ENCODE measurements at places on chromosomes 2 and 18. TPM values are rescaled to one million over a fixed set of nuclear protein-coding genes. Genes with fewer than 3 reads are reported as not detected.

DNA sequence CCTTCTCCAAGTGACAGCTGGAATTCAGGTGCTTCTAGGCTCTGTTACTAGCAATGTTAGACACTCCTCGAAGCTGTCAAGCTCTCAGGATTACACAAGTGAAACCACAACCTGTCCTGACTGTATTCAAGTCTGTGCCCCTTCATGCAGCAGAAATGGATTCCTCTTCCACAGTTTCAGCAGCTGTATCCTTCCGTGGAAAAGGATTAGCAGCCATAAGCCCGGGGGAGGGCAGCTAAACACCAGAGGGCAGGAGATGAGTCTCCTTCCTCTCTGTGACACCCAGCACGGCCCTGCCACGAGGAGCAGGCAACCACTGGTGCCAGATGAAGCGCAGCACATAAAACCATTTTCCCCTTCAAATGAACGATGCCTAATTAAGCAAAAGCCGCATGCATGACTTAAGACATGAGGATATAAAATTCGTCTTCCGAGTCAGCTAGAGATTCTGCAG lies 1.2 kb downstream of the ST3GAL5 start:
- no peak for DNase-seq

DNA sequence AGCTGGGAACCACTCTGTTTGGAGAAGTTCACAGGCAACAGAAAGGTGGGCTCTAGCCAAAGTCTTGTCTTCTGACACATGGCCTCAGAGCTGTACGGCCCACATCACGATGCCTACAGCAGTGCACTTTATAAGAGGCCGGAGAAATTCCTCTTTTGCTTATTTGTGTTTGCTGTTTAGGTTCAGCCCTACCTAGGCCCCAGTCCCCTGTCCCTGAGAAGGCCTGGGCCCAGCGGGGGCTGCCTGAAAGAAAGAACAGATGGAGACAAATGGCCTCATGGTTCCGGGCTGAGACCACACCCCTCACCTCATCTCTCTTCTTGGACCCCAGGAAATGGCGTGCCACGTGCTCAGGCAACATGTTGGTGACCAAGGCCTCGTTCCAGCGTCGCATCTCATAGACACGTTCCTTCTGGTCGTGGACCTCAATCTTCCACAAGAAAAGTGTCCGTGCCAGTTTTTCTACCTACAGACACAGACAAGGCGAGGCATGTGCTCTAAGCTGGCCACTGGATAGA lies 30.9 kb downstream of the CENPO start:
- DNase-seq, result peak; percentile 7

DNA sequence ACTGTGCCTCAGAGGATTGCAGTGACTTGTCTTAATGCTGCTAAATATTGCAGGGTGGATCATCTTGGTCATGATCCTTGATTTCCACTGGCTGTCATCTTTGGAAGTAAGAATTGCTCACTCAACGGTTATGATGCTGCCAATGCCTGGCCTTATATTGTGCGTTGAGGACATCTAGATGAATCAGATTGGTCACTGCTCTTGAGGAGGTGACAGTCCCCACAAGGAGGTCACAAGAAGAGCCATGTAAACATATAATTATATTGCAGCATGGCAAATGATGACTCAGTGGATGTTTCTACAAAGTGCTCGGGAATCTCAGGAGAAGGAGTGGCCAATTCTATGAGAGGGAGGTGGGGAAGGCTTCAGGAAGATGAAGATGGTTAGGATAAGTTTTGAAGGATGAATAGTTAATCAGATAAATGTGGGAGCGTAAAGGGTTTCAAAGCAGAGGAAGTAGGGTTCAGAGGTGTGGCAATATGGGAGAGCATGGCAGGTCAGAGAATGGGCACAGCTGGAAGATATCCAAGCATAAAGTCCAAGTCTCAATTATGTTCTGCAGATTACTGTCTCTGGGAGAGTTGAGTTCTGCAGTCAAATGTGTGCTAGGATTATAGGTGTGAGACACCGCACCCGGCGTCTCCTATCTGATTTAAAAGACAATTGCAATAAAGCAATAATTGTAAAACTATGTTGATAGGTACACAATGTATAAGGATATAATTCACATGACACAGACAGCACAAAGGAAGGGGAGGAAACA lies 21.3 kb upstream of the TMEM131 start:
- no peak for DNase-seq

- DNase-seq, result no peak
Observed at GRCh38 chr18:13495961-13496360, 230.4 kb downstream of the FAM210A start.

- no peak for DNase-seq
Observed at GRCh38 chr2:190882856-190883582, 2.4 kb downstream of the GLS start.

GRCh38 chr2:192011196-192011595 lies 164.3 kb upstream of the CAVIN2 start:
- DNase-seq, result no peak

DNA sequence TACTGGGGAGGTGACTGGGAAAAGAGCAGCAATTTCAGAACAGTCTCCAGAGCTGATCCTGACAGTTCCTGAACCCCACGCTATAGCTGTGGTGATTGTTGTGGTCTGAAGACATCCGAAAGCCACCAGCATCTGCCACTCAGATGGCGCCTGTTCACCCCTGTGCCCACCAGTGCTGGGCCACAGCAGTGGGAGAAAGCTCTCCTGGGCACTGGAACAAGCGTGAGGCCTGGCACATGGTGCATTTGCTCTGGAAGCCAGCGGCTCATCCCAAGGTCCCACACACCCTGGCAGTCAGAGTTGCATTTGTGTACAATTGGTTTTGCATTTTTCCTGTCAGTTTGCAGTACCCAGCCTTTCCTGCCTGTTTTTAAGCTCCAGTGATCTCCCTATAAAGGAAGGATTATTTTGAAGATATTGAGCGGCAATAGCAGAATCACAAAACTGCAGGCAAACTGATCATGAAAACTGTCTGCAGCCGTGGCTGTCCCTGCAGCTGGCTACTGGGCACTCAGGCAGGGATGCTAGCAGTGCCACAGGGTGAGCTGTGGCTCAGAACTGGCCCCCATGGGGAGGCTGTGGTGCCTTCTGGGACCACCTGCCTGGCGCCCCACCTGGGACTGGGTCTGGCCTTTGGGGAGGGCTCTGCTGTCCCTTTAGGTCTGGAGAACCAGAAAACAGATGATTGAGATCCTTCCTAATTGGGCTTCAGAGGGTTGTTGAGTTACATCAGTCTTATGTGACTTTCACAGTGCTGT lies 30.1 kb downstream of the IMPA2 start:
- DNase-seq, result no peak

DNA sequence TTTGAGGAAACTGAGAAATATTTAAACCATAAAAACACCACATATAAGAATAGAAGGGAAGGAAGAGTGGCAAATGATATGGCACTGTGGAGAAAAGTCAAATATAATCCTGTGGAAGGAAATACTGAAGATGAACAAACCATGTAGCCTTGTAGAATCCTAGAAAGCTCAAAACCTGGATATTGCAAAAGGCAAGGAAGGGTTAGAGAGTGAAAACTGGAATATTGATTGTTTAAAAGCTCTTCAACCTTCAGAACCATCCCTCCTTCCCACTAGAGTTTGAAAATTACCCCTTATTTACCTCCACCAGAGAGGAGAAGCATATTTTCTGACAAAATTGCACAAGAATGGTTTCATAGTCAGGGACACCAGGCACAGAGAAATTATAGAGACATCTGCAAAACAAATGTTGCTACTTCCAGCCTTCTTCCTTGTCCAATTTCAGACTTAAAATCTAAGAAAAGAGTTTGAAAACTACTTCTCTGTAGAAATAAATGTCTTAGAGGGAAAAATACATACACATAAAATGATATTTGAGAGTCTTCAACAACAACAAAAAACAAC lies 48.0 kb downstream of the ANTXR1 start:
- DNase-seq, result no peak

DNA sequence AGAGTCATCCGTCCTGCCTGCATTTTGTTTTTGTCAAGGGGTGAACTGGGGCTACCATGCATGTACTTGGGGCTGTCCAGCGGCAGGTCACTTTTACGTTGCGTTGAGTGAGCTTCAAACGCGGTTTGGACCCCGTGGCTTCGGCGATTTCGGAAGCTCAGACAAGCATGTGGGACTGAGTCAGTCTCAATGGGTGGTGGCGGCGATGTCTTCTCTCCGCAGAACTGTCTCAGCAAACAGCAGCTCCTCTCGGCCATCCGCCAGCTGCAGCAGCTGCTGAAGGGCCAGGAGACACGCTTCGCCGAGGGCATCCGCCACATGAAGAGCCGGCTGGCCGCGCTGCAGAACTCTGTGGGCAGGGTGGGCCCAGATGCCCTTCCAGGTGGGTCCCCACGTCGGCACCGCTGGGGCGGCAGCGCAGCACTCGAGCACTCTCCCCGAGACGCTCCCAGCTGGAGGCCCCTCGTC lies 21.3 kb downstream of the FBLN7 start:
- DNase-seq, result no peak

- DNase-seq, result no peak
Observed at GRCh38 chr2:203918839-203919238, 17.7 kb upstream of the ICOS start.

DNA sequence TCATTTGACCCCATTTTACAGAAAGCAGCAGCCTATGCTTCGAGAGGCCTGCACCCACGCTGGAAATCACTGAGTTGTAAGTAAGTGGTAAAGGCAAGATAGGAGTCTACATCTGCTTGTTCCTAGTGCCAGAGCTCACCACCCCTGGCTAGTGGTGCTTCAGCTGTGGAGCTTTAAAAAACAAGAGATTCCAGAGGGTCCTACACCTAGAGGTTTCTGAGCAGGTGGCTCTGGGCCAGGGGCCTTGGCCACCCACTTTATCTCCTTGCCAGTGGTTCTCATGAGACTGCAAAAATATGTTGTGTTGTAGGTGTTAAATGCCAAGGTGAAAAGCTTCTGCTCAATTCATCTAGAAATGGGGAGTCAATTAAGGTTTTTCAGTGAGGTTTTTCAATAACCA lies 60.0 kb upstream of the SERTAD2 start:
- DNase-seq, result no peak

GRCh38 chr2:144523596-144524117 lies 3.7 kb upstream of the ZEB2 start:
- peak; percentile 56 for DNase-seq

GRCh38 chr18:12290086-12290485 lies 18.0 kb upstream of the TUBB6 start:
- DNase-seq, result no peak

- no peak for DNase-seq
Observed at GRCh38 chr2:150429384-150429961, 58.0 kb downstream of the RND3 start.

The SP5 gene
- 7.0 TPM for total RNA-seq
